ENCODE measurements at places on chromosomes 12 and 14. TPM values are rescaled to one million over a fixed set of nuclear protein-coding genes. Genes with fewer than 3 reads are reported as not detected.

KLRF1 gene
- total RNA-seq, result not detected

PELI2 gene
- 0.69 TPM for total RNA-seq

EML5 gene
- total RNA-seq, result 7.7 TPM

GRCh38 chr12:41762691-41763090 lies 382.0 kb downstream of the GXYLT1 start:
- DNase-seq, result no peak

- no peak for DNase-seq
Measured at GRCh38 chr12:18283831-18284230, 22.5 kb downstream of the PIK3C2G start.

DNA sequence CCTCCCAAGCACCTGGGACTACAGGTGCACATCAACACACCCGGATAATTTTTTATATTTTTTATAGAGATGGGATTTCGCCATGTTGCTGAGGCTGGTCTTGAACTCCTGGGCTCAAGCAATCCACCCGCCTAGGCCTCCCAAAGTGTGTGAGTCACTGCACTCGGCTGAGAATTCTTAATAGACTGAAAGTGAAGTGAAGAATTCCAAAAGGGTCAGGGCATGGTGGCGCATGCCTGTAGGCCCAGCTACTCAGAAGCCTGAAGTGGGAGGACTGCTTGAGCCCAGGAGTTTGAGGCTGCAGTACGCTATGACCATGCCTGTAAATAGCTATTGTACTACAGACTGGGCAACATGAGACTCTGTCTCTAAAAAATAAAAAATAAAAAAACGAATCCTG lies 43.7 kb downstream of the TCHP start:
- DNase-seq, result no peak

DNA sequence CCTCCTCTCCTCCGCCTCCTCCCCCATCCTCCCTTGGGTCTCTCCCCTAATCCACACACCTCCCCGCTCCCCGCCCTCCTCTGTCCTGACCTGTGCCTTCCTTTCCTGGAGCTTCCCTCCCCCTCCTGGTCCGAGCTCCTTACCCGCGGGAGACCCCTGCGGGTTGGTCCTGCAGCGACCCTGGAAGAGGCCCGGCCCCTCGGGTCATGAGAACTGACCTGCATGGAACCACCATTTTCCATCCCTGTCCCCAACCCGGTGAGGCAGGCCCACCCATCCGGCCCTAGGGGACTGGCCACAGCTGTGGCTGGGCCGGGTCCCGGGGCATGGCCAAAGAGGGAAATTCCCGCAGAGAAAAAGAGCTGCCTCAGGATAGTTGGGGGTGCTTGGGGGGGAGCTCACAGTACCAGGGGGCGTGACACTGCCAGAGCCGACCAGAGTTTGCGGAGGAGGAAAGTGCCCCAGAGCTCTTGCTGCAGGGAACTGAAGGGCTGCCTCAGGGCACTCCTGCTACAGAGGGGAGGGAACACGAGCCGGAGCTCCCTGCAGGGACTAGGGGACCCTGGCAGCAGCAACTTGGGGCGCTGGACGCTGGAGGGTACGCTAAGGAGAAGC lies 613 bp downstream of the ARHGEF40 start:
- DNase-seq, result peak; percentile 50

DNA sequence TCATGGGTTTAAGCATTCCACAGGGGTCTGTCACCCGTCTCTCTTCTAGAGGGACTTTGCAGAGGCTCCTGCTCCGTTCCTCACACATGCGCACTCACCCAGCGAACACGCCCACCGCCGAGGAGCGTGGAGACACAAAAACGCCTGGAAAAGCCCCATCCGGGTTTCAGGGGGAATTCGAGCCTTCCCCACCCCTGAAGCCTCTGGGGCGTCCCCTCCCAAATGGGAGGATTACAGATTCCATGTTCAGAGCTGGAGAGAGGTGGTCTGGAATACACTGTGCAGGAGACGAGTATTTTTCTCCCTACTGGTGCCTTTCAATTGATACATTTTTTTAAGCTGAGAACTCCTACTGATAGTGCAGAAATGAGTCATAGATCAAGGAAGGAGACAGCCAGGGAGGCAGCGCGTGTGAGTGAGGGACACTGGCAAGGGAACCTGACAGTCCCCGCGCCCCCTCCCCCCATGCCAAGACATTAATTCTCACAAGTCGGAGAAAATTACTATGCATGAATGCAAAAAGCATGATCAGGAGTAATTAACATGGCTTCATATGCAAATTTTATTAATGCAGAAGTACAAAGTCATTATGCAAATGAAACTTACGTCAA lies 36.9 kb downstream of the BCL11B start:
- DNase-seq, result no peak

DNA sequence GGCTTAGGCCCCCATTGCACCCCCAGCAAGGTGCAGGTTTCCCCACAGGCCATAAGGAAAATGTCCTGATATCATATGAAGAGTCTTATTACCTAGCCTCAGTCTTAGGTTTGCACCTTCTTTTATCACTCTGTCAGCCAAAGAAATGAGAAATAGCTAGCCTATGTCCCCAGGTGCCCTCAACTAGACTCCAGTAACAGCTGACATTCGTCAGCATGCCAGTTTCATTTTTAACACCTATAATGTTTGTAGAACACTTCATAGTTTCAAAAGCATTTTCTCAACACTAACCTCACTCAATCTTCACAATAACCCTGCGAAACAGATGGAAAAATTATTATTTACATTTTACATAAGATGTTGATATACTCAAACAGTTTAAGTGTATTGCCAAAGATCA lies 24.0 kb upstream of the OR10P1 start:
- DNase-seq, result no peak

DNA sequence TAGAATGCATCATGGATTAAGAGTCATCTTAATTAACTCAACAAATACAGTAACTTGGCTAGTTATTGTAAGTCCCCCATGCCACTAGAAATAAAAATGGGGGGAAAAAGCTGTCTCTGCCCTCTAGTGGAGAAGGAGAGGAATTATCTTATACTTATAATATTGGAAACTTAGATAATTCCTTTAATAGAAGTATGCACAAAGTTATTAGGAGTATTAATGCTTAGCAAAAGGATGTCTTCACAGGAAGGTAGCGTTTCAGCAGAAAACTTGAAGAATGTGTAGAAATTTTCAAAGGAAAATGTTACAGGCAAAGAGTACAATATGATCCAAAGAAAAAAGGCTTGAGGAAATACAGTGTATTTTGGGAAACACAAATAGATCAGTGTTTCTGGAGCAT lies 19.8 kb downstream of the OR5AU1 start:
- no peak for DNase-seq

GRCh38 chr14:68577802-68578541 lies 214.9 kb downstream of the ZFP36L1 start:
- DNase-seq, result peak; percentile 99

CLEC1B gene
- not detected for total RNA-seq

DNA sequence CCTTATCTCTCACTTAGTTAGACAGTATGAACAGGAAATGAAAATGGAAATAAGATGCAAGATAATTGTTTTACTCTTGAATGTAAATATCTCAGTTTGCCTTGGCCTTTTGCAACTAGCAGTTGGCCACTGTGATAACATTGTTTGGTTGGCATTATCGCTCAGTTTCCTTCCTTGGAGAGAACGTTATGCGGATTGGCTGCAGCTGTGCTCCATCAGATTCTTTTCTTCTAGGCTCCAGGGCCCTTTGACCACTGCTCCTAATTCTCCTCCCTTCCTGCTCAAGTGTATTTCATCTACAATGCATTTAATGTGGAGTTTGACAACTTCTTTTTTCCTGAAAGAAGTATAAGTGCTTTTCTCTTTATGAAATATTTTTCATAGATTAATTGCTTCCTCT lies 284.2 kb downstream of the ADAMTS20 start:
- no peak for DNase-seq

GRCh38 chr12:69925291-69925690 lies 100.3 kb downstream of the MYRFL start:
- DNase-seq, result no peak

GRCh38 chr14:75432411-75432810 lies 4.6 kb downstream of the JDP2 start:
- DNase-seq, result no peak

MYO1A gene
- not detected for total RNA-seq

CCDC175 gene
- not detected for total RNA-seq

DNA sequence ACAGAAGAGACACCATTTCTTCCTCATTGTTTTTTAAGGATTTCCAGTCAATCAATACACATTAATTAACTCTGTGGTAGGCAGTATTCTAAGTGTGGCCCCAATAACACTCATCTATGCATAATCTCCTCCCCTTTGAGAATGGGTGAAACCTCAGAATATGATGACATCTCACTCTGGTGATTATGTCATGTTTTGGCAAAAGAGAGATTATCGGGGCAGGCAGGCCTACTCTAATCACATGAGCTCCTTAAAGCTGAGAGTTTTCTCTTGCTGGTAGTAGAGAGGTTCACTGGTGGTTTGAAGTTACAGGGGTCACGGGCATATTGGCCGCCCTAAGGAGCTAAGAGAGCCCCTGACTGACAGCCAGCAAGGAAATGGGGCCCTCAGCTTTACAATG lies 7.1 kb upstream of the LGMN start:
- no peak for DNase-seq

- DNase-seq, result peak; percentile 81
Measured at GRCh38 chr14:55073856-55074255, 22.4 kb downstream of the MAPK1IP1L start.

DNA sequence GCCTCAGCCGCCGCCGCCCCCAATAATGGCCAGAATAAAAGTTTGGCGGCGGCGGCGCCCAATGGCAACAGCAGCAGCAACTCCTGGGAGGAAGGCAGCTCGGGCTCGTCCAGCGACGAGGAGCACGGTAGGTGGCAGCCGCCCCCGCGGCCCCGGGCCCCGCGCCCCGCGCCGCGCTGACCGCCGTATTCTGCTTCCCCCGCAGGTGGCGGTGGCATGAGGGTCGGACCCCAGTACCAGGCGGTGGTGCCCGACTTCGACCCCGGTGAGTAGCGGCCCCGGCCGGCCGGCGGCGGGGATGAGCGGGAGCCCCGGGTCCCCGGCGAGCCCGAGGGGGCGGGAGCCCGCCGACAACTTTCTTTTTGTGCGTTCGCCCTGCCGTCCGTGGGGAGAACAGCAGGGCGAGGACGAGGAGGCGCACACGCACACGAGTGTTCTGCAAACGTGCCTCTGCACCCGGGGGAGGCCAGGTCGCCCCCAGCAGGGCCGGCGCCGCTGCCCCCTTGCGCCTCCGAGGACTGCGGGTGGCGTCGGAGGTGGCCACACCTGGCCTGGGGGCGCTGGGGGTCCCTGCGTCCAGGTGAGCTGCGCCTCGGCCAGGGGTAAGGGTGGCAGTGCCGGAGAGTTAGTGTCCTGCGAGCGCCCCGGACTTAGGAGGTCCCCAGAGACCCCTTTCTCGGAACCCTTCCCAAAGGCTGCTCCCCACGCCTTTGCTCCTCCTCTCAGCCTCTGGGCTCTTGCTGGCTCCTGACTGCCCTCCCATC lies 794 bp downstream of the RCOR1 start:
- DNase-seq, result peak; percentile 36

CIROP gene
- not detected for total RNA-seq

DNA sequence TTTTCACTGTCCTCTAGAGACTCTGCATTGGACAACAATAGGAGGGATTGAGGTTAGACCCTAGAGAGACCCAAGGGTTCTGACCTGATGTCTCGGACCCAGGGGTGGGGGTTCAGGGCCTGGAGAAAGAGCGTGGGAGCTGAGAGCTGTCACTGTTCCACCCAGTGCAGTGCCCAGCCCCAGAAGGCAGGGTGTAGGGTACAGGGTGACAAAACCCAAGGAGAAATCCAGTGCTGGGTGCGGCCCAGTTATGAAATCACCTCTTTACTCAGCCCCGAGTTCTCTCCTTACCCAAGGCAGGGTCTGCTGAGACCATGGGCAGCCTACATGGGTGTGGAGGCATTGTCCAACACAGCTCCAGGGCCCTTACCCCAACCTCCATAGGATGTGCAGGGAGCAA lies 2.6 kb downstream of the AQP2 start:
- no peak for DNase-seq

DBX2 gene
- total RNA-seq, result not detected

GRCh38 chr12:13307143-13307816 lies 110.8 kb downstream of the EMP1 start:
- no peak for DNase-seq

TCL1B gene
- total RNA-seq, result not detected

Measured in HFFc6 (cell line).